Left hindlimb (tissue), 1 donor: ENCODE measurements at places on chromosomes 12 and 14.

GRCh38 chr12:113891739-113892520 lies 74.2 kb downstream of the RBM19 start:
- no peak for DNase-seq

- no peak for DNase-seq
These were observed 45.8 kb downstream of the NEUROD4 start for GRCh38 chr12:55065535-55065934.

DNA sequence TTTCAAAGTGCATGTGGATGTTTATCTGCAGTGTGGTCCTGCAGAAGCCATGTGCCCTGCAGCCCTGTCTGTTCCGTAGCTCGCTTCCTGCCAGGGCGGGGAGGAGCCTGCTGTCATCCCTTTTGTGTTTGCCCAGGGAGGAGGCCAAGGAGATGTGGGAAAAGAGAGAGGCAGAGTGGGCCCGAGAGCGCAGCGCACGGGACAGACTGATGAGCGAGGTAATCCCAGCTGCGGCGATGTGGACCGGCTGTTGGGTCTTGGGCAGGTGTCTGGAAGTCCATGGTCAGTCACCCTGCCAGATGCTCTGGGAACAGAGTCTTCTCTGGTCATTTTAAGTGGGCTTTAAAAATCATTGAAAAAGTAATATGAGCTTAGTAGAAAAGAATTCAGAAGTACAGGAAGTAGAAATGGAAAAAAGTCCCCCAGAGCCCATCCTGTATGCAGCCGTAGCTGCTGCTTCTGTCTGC lies 12.8 kb downstream of the TCHP start:
- peak; percentile 49 for DNase-seq

DNA sequence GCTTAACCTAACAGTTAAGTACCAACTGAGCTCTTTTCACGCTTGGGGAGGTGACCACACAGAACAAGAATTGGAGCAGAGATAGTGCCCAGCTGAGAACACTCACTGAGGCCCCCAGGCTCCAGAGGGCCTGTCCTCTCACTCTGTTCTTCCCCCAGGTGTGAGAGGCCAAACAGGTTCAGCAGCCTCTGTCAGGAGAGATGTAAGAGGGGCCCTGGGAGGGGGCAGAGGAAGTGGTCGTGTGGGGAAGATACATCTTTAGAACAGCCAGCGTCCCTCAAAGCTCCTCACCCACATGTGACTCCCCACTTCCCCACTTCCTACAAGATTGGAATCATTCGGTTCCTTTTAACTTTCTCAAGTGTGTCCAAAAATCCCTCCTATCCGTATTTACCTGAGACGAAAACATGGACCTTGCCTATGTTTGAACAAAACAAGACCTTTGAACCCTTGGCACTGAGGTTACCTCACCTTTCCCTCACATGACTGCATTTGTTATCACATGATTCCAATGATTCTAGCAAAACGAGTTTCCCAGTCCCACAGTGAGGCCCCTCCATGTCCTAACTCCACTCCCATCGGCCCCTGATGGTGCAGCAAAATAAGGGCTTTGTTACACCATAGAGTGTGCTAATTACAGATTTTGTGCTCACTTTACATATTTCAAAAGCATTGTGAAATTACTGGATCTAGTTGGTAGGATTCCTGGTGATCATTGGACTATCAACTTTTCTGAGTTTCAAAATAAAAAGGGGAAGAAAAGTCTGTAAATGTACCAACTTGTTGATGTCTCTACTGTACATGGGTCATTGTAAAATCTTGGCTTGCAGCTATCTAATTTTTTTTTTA lies 40.0 kb upstream of the PAPOLA start:
- DNase-seq: no peak

- DNase-seq: no peak
These were observed 32.0 kb downstream of the PTPN11 start for GRCh38 chr12:112450725-112451124.

DNA sequence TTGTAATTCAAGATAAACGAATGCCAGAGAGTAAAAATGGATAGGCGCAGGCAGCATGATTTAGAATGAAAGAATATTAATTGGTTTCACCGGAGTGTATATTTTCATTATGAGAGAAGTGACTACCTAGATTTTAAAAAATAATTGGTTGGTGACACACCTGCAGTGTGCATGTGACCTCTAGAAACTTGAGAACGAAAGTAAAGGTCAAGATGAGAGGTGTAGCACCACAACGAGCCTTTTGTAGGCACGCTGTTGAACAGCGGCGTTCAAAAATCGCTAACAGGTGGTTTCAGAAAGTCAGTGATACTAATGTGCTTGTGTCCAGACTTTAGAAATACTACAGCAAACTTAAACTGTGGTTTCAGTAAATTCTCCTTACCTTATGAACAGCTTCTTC lies 123.8 kb downstream of the NPAS3 start:
- no peak for DNase-seq

GRCh38 chr12:25155022-25155576 lies 39.9 kb downstream of the DNAI7 start:
- no peak for DNase-seq

GRCh38 chr14:68377459-68377858 lies 415.4 kb downstream of the ZFP36L1 start:
- peak; percentile 65 for DNase-seq

GRCh38 chr12:115611477-115611876 lies 666.0 kb downstream of the MED13L start:
- DNase-seq: no peak

DNA sequence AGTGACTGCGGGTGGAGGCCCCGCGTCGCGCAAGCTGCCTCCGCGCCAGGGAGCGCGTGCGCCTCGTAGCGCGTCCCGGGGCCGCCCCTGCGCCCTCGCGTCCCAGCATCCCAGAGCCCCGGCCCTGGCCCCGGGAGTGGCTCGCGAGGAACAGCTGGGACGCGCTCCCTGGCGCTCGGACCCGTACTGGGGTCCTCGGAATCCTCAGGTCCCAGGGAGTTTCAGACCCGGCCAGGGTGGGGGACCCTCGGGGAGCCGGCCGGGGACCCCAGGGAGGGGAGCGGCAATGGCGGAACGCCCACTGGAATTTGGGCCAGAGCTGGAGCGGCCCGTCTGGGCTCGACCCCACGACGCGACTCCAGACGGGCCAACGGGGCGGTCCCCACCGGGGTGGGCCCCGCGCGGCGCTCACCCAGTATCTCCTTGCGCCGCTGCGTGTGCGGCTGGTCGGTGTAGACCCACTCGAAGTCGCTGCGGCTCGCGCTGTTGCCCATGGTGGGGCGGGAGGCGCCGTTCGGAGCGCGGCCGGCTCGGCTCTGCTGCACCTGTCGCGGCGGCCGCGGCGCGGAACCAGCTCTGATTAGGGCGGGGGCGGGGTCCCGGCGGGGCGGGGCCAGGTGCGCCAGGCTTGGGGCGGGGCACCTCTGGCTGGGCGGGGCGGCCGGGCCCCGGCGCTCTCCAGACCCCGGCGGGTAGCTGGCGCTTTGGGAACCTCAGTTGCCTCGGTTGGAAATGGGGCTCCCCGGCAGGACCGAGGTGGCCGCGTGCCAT lies at the start of gene DEGS2:
Gene DEGS2, minus strand, starts transcription at position 552 of the 771 bp plus-strand sequence. Its CDS starts 58 bp downstream, at position 494.
- DNase-seq: no peak

GRCh38 chr12:53235742-53236442 lies 3.9 kb upstream of the RARG start:
- no peak for DNase-seq

GRCh38 chr14:30375296-30375892 lies 183.6 kb upstream of the G2E3 start:
- no peak for DNase-seq

GRCh38 chr12:47972895-47973294 lies 9.5 kb downstream of the TMEM106C start:
- DNase-seq: peak; percentile 19

DNA sequence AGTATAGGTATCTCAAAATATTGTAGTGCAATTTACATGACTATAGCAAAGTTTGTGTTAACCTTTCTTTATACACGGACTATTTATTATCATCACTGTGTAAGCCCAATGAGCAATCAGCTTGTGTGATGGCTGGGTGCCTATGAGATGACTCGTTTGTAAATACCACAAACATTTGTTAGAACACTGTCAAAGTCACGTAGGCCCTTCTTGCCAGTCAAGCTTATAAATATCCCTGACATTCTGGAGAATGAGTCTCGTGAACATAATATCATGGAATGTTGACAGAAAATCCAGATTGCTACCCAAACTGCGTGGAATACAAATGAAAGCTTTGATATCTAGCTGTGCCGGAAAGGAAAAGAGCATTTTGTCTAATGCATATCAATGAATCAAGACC lies 648.3 kb upstream of the MDGA2 start:
- DNase-seq: no peak

DNA sequence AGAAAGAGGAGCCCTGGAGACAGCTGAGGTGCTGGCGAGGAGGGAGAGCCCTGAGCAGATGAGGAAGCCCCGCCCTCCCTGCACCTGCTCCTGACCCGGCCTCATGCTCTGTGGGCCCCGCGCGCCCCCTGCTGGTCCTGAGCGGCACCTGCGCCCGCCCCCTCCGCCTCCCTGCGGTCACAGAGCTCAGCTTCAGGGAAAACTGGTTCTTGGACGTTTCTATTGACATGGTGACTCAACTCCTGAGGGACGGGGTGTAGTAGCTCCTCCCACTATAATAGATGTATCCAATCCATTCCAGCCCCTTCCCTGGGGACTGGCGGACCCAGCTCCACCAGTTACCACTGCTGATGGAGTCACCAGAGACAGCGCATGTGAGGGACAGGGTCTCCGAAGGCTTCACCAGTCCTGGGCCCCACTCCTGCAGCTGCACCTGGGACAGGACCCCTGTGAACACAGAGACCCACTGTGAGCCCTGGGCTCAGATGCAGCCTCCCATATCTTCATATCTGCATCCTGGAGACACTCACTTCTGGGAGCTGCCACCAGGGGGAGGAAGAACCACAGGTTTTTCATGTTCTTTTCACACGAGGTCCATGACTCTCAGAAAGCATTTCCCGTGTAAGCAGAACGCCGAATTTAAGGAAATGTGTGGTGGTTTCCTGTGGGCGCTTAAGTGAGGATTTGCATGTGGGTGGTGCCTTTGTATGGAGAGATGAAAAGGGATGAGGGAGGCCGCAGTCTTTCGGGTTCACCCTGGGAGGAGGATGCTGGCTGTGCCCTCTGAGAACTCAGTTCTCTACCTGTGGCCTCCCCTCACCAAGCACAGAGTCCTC lies 1346.4 kb downstream of the TMEM121 start:
- DNase-seq: no peak
